ENCODE measurements at places on chromosomes 12 and 14.

DNA sequence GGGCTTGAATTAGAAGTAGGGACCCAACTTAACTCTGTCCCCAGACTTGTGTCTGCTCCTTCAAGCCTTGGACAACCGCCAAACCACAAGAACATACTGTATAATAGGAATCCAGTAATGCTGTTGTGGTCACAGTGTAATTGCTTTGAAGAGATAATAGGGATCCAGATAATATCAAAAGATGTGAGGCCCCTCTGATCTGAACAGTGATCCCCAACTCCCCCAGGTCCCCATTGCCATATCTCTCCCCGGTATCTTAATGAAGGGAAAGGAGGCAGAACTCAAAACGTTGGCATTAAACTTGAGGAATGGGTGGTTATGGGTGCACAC is 8.5 kb upstream of the PLEKHH1 start:
- DNase-seq = no peak

- DNase-seq = no peak
Observed at GRCh38 chr14:100138082-100138787, 21.2 kb downstream of the DEGS2 start.

DNA sequence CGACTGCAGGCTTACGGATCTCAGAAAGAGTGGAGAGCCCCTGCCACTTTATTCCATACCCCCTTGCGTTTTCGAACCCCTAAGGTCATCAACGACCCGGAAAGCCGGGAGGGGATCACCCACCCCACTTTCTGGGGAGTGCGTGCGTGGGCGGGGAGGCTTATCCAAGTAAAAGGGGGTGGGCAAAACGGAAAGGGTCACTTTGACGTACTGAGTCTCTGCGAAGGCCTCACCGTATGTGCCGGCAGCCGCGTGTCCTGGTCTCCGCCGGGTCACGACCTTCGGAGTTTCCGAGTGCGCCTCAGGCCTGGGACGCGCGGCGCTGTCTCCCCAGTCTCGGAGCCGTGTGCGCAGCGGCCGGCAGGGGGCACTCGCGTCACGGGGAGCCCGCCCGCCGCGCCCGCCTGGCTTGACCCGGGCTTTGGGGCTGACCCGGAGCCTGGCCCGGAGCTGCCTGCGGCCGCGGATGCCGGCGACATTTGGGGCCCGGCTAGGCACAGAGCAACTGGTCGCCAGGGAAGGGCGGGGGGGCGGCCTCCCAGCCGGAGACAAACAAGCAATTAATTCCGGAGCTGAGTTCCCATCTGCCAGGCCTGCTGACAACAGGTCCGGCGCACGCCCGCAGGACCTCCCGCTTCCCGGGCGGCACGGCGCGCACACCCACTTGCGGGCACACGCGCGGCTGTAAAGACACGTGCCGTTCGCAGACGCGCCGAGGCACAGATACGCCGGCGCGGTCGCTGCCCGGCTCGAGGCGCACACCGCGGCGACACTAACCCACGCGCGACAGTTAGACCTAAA is 890 bp upstream of the KIF26A start:
- DNase-seq = peak; percentile 20

DNA sequence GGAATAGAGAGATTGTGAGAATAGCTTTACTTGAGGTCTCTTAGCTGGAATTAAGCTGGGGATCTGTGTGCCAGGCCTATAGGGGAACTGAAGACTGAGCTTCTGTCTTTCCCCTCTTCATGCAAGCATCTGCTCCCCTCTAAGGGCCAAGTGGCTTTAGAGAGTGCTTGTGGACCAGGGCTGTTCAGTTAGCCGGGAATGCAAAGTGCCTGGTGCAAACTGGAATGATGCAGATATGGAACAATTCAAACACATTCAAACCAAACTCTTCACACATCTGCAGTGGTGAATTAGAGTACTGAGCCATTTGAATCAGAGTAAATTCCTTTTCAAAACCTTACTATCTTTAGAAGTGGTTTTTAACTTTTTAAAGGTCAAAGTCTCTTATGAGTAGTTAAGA is 99.0 kb downstream of the LIN7A start:
- no peak for DNase-seq

GRCh38 chr14:32648434-32648833 is 290.2 kb upstream of the NPAS3 start:
- no peak for DNase-seq

- DNase-seq = no peak
Observed at GRCh38 chr12:95790033-95790916, at the start of gene NTN4. TSS of gene NTN4 (minus strand) at chr12:95790764. CDS start at chr12:95790309, 455 bp downstream.

DNA sequence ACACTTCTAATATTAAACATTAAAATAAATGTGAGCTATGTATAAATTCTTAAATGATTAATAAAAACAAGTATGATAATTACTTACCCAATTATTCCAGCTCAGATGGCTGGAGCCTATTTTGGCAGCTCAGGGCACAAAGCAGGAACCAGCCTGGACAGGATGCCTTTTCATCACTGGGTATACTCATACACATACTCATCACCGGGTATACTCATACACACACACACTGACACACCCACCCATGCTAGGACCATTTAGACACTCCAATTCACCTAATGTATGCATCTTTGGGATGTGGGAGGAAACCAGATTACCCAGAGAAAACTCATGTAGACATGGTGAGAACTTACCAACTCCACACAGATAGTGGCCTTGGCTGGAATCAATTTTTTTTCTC is 57.9 kb upstream of the CNOT2 start:
- DNase-seq = peak; percentile 75

DNA sequence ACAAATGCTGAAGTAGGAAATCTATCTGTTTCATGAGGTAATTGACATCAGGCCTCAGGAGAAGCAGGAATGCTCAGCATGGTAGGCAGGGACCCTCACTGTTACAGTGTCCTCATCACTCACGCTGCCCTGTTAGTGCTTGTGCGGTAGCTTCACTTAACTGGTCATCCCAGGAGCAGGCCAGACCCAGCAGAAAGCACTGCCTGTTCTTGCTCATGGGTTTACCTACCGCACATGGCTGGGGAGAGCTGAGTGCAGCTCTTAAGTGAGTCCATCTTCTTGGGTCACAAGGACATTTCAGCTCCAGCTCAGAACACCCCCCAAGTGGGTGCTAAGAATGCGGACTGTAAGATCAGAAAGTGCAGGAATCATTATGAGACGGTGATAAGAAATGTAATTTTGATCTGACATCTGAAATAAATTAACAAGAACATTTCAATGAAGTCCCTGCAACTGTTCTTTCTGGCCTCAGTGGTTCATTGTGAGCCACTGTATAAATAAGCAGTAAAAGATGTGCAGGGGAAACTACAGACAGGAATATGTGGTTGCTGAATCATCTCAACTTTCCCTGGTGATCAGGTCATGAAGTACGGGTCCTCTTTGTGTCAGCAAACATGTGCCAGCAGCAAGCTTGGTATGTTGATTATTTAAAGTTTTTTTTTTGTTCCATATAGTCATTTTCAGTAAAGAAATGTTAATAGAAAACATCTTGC is 757.7 kb upstream of the TMEM132C start:
- no peak for DNase-seq

GRCh38 chr12:132455565-132455964 is 34.4 kb upstream of the FBRSL1 start:
- no peak for DNase-seq

DNA sequence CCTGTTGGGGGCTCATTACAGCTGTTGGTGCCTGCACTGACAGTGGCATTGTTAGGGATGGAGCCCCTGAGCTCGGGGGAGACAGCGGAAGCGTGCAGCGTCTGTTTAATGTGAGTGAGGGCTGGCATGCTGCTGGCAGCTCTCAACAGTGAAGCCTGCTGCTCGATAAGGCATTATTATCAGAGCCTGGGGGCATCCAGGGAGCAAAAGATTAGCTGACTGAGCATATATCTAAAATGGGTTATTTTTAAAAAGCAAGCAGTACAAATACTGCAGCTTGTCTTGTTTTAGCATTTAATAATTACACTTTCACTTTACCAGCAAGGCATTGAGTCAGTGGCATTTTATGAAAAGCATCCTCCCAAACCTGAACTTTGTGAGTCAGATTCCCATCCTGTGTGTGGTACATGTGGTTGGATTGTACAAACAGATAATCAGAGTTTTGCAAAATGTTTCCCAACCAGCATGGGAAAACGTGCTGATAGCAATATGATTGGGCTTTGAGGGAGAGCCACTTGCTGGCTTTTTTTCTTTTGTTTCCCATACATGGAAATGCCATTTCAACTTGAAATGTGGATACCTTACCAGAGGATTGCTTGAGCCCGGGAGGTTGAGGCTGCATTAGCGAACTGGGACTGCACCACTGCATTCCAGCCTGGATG is 150.8 kb downstream of the PRKCH start:
- peak; percentile 89 for DNase-seq

DNA sequence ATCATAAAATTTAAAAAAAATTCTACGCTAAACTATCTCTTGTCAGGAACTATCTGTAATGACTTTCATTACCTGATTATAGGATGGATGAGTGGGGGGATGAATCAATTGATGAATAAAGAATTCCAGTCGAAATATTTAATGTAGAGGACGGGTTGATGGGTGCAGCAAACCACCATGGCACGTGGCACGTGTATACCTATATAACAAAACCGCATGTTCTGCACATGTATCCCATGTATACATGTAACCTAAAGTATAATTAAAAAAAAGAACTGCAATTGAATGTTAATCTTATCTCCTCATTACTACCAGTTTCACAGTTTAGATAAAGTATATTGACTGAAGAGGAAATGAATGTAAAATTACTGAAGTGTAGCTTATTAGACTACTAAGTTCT is 23.4 kb downstream of the LRRIQ1 start:
- no peak for DNase-seq

GRCh38 chr14:34354556-34354955 is 107.5 kb downstream of the SPTSSA start:
- DNase-seq = no peak

- no peak for DNase-seq
Observed at GRCh38 chr12:71242511-71242910, 84.7 kb upstream of the TSPAN8 start.

- peak; percentile 45 for DNase-seq
Observed at GRCh38 chr14:94388384-94389103, at the start of gene SERPINA1. TSS of gene SERPINA1 (minus strand) at chr14:94388602. CDS start at chr14:94383237, 5,365 bp downstream.

GRCh38 chr12:30926243-30927221 is at the start of gene TSPAN11:
TSS of gene TSPAN11 (plus strand) at chr12:30926748. CDS start at chr12:30953992, 27,244 bp downstream.
- DNase-seq = no peak

DNA sequence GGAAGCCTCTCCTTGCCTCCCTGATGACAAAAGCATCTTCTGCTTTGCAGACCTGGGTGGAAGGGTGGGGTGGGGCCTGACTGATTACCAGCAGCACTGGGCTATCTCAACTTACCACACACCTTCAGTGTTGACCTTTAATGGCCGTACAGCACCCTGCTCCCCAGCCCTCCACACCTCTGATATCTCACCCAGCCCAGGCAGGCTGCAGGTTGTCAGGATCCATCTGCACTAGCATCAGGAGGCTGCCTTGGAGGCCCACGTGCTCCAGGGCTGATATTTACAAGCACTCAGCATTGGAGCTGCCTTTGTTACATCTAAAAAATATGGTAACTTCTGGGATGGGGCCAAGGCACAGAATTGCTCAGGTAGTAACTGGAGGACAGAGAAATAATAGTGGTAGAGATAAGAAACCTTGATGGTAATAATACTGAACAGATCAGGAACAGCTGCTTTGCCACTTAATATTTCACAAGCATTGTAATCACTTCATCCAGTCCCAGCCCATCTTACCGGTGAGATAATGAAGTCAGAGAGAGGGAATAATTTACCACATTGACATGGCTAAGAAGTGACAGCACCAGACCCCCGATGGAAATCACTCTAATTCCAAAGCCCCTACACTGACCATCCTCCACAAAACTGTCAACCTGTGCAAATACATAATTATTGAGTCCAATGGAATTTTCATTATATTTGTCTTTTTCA is 125.2 kb upstream of the RFLNA start:
- DNase-seq = no peak

GRCh38 chr12:14892726-14893505 is 7.3 kb upstream of the MGP start:
- no peak for DNase-seq

DNA sequence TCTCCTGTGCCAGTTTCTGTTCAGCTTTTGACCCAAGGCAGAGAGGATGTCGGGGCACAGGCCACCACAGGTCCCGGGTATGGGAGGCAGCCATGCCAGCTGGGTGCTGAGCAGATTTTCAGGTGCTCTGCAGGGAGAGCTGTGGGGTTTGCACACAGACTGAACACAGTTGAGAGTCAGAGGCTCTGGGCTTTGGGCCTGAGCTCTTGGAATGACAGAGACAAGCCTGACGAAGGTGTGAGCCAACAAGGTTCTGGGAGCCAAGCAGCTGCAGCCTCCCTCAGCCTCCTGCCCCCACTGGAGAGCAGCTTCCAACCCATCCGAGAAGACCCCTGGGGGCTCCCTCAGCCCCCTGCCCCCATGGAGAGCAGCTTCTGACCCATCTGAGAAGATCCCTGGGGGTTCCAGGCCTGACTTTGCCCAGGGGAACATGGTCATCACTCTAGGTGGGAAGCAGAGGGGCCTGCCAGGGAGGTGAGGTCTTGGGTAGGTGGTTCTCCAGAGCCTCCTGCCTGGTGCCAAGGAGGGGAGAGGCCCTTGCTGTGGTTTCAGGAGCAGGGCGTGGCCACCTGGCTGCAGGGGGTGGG is 13.8 kb downstream of the FBRSL1 start:
- DNase-seq = no peak

GRCh38 chr14:75821831-75822521 is 159.8 kb downstream of the TGFB3 start:
- DNase-seq = no peak

DNA sequence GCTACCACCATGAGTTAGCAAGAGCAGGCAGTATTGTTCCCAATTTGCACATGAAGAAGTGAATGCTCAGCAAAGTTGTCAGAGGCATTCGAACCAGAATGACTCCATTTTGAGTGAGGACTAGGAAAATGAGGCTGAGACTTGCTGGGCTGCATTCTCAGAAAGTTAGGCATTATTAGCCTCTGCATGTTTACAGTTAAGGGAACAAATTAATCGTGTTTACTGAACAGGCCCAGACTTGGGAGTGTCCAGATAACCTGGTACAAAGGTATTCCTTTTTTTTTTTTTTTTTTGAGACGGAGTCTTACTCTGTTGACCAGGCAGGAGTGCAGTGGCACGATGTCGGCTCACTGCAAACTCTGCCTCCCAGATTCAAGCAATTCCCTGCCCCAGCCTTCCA is 22.5 kb upstream of the VWF start:
- DNase-seq = no peak

DNA sequence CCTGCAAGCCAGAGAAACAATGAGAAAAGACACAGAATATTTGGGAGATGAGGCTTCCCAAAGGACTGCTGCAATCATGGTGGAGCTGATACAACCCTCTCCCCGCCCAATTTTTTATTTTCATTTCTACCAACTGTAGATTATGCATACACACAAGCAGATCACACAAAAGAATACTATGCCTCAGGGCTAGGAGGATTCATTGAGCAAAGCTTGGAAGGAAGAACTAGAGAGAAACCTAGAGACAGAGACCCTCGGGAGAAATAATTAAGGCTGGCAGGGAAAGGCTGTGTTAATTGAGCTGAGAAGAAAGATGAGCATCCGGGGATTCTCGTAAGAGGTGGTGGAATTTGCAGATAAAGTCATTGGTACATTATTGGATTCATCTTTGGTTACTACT is 9.9 kb upstream of the WNT5B start:
- no peak for DNase-seq

GRCh38 chr12:105882404-105882803 is 256.4 kb downstream of the NUAK1 start:
- DNase-seq = no peak

Data from foreskin keratinocyte (primary cell).